ENCODE measurements at places on chromosomes 7 and 10. TPM values are rescaled to one million over a fixed set of nuclear protein-coding genes. Genes with fewer than 3 reads are reported as not detected.

GRCh38 chr10:77400033-77400432 is 237.6 kb downstream of the KCNMA1 start:
- no peaks in the 10 kb centered on the region for H3K36me3 ChIP-seq
- DNase-seq: no peak
- H3K4me3 ChIP-seq: no peak overlapping the region
- no peaks in the 10 kb centered on the region for H3K27me3 ChIP-seq
- no peak overlapping the region for H3K27ac ChIP-seq
- H3K4me1 ChIP-seq: no peaks in the 10 kb centered on the region

- H3K27ac ChIP-seq: peak overlapping the region; percentile 97
- peak overlapping the region; percentile 86 for H3K4me3 ChIP-seq
- peaks cover 33% of the 10 kb centered on the region for H3K4me1 ChIP-seq
- H3K36me3 ChIP-seq: no peaks in the 10 kb centered on the region
- H3K27me3 ChIP-seq: no peaks in the 10 kb centered on the region
- peak; percentile 22 for DNase-seq
These were observed 2.4 kb upstream of the ARID5B start for GRCh38 chr10:61899069-61899531.

DNA sequence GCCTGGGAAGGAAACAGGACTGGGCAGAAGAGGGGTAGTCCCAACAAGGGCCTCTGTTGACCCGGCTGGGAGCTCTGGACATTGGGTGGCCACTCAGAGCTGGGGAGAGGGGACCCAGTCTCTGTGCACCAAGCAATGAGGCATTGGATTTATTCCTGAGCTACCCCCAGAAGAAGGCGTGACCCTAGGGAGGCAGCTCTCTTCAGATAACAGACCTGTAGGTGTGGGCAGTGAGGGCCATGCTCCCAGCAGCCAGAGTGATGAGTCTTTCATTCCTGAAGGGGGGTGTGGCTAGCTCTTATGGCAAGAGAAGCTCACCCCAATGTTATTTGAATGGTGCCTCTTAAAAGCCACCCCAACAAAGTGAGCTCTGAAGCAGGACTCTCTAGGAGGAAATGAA is 20.4 kb downstream of the TEX36 start:
- H3K36me3 ChIP-seq: no peaks in the 10 kb centered on the region
- no peaks in the 10 kb centered on the region for H3K4me1 ChIP-seq
- H3K27me3 ChIP-seq: no peaks in the 10 kb centered on the region
- no peak for DNase-seq

DNA sequence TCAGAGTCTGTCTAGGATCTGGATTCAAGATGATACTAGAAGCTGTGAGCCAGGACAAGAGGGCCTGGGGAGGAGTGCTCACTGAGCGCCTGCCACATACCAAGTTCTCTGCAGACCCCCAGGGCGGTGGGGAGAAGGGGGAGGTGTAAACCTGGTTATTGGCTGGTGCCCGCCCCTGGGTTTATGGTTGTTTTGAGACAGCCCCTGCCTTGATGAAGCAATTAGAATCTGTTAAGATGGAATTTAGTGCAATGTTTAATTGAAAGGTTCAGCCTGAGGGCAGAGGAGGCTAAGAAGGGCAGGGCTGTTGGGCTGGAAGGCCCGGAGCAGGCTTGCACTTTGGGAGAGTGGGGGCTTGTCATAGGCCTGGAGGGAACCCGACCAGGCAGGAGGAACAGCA is 42.7 kb downstream of the PRF1 start:
- DNase-seq: no peak
- no peak overlapping the region for H3K4me3 ChIP-seq
- no peak overlapping the region for H3K27ac ChIP-seq
- no peaks in the 10 kb centered on the region for H3K4me1 ChIP-seq
- no peaks in the 10 kb centered on the region for H3K36me3 ChIP-seq

DNA sequence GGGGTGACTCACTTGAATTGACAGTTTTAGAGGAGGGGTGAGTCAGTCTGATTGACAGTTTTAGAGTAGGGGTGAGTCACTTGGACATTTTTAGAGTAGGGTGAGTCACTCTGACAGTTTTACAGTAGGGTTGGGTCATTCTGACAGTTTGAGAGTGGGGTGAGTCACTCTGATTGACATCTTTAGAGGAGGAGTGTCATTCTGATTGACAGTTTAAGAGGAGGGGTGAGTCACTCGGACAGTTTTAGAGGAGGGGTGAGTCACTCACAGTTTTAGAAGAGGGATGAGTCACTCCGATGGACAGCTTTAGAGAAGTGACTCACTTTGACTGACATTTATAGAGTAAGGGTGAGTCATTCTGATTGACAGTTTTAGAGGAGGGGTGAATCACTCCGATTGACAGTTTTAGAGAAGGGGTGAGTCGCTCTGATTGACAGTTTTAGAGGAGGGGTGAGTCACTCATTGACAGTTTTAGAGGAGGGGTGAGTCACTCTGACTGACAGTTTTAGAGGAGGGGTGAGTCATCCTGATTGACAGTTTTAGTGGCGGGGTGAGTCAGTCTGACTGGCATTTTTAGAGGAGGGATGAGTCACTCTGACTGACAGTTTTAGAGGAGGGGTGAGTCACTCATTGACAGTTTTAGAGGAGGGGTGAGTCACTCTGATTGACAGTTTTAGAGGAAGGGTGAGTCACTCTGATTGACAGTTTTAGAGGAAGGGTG is 595.9 kb downstream of the DNAJB6 start:
- no peak for DNase-seq
- no peaks in the 10 kb centered on the region for H3K36me3 ChIP-seq
- no peak overlapping the region for H3K27ac ChIP-seq
- H3K4me1 ChIP-seq: no peaks in the 10 kb centered on the region
- H3K4me3 ChIP-seq: no peak overlapping the region

DNA sequence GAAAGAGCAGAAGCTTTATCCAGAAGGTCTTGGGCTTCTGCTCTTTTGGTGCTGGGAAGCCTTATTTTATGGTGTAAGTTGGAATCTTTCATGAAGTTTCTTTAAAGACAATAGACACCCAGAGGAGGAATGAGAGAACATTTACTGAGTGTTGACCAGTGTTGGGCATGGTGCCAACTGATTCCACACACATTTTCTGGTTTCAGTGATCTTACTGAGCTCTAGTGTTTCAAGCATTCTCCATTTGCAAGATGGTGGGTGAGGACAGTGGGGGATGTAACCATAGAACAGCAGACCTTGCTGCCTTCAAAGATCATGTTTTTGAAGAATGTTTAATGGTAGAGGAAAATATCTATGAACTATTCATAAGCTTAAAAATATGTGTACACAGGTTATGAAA is 114.6 kb downstream of the LRMDA start:
- DNase-seq: no peak
- H3K27me3 ChIP-seq: no peaks in the 10 kb centered on the region
- no peaks in the 10 kb centered on the region for H3K36me3 ChIP-seq
- H3K27ac ChIP-seq: no peak overlapping the region
- no peaks in the 10 kb centered on the region for H3K4me1 ChIP-seq

- H3K27ac ChIP-seq: no peak overlapping the region
- no peak overlapping the region for H3K4me3 ChIP-seq
- H3K27me3 ChIP-seq: no peaks in the 10 kb centered on the region
- DNase-seq: peak; percentile 70
These were observed 45.6 kb upstream of the SUN1 start for GRCh38 chr7:786472-787255.

- no peaks in the 10 kb centered on the region for H3K4me1 ChIP-seq
- no peak within 1 kb of the TSS for H3K4me3 ChIP-seq
- H3K27me3 ChIP-seq: no peaks in the 10 kb centered on the region
- no peaks in the 10 kb centered on the region for H3K36me3 ChIP-seq
These were observed at the start of gene SLC39A12 for GRCh38 chr10:17951868-17952371. Gene SLC39A12 (plus strand): TSS chr10:17951918. CDS start chr10:17953277, 1,359 bp downstream.

GRCh38 chr10:11176746-11177145 is 159.1 kb downstream of the CELF2 start:
- peaks cover 100% of the 10 kb centered on the region for H3K4me1 ChIP-seq
- DNase-seq: no peak

- no peak overlapping the region for H3K27ac ChIP-seq
- H3K4me3 ChIP-seq: no peak overlapping the region
- H3K4me1 ChIP-seq: no peaks in the 10 kb centered on the region
- H3K27me3 ChIP-seq: no peaks in the 10 kb centered on the region
- H3K36me3 ChIP-seq: no peaks in the 10 kb centered on the region
- no peak for DNase-seq
These were observed 75.7 kb downstream of the CCDC3 start for GRCh38 chr10:12925845-12926244.

DNA sequence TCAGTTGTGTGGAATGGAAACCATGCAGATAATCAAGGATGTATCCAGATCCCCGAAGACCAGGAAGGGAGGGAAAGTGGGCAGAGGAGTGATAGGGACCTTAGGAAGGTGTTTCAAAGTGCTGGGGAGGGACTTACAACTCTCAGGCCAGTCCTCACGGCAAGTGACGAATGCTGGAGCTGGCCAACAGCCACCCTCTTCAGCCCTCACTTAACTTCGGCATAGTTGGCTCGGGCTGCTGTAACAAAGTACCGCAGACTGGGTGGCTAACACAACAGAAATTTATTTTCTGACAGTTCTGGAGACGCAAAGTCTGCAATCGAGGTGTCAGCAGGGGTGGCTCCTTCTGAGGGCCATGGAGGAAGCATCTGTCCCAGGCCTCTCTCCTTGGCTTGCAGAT is 265.9 kb upstream of the YAE1 start:
- no peak for DNase-seq
- no peaks in the 10 kb centered on the region for H3K27me3 ChIP-seq
- no peaks in the 10 kb centered on the region for H3K4me1 ChIP-seq
- no peak overlapping the region for H3K27ac ChIP-seq
- no peak overlapping the region for H3K4me3 ChIP-seq
- H3K36me3 ChIP-seq: no peaks in the 10 kb centered on the region

GRCh38 chr7:140364819-140365218 is 33.5 kb downstream of the SLC37A3 start:
- H3K27ac ChIP-seq: no peak overlapping the region
- no peaks in the 10 kb centered on the region for H3K27me3 ChIP-seq
- DNase-seq: no peak
- no peaks in the 10 kb centered on the region for H3K4me1 ChIP-seq

GRCh38 chr10:84026821-84027257 is 112.5 kb upstream of the GHITM start:
- no peak for DNase-seq
- H3K4me1 ChIP-seq: no peaks in the 10 kb centered on the region
- H3K36me3 ChIP-seq: no peaks in the 10 kb centered on the region
- H3K4me3 ChIP-seq: no peak overlapping the region
- no peak overlapping the region for H3K27ac ChIP-seq

GRCh38 chr10:14705548-14706230 is 69.0 kb downstream of the FAM107B start:
- H3K27ac ChIP-seq: no peak overlapping the region
- no peak overlapping the region for H3K4me3 ChIP-seq
- DNase-seq: peak; percentile 62
- H3K4me1 ChIP-seq: peaks cover 14% of the 10 kb centered on the region
- H3K36me3 ChIP-seq: no peaks in the 10 kb centered on the region

DNA sequence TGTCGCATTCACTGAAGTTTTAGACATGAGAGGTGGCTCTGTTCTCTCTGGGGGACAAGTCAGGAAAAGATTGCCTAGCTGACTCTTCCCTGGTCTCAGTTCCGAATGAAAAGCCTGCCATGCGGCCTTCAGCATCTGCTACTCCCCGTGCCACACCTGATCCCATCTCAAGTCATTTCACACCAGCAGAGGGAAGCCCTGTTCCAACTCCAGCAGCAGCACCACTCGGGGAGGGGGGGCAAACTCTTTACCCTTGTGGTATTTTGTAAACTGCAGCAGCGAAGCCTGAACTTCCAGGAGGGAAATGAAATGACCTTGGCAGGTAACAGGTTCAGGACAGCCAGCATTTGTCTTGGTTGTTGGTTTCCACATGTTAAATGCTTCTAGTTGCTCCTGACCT is 13.8 kb downstream of the LRRC4 start:
- DNase-seq: no peak
- no peak overlapping the region for H3K4me3 ChIP-seq

DNA sequence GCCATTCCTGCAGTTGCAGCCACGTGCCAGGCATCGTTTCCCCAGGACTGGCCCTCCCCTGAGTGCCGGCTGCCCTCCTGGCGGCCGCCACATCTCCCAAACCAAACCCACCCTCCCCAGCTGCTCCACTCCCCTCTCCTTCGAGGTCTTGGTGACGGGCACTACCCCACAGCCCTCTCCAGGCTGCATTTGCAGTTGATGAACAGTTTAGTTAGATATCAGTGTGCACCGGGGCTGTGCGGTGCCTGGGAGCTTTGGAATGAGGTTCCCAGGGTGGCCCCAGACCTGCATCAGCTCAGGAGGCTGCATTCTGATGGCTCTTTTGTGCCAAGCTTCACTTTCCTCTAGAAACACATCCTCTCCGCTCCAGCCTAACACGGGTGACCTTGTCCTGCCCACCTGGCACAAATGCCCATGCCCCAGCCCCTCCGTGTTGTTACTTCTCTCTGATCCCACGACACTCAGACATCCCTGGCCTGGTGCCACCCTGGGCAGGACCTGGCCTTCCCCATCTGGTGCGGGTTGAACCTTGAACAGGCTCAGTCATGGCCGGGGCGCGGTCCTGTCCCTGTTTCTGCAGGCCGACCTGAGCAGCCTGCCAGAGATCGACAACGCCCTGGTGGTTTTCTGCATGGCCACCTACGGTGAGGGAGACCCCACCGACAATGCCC is 14.5 kb downstream of the TMEM120A start:
- no peaks in the 10 kb centered on the region for H3K4me1 ChIP-seq
- no peak overlapping the region for H3K27ac ChIP-seq
- no peak overlapping the region for H3K4me3 ChIP-seq
- H3K27me3 ChIP-seq: no peaks in the 10 kb centered on the region
- H3K36me3 ChIP-seq: peaks cover 38% of the 10 kb centered on the region

DNA sequence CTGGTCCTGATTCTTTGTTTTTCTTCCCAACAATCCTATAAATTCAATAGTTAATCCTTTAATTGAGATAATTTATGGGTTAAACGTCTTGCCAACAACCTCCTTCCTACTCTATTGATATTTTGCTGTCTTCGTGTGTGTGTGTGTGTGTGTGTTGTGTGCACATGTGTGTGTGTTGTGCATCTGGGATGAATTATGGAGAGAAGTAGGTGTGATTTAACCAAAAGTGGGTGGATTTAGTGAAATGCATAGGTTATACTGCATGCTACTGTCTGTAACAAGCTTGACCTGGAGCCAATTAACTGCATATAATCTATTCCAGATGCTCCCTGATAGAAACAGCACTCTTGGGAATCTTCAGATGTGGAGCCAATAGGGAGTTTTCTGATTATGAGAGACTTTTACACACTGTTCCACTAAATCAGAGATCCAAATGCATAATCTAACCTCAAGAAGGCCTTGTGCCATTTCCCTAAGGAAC is 61.2 kb downstream of the SEMA3D start:
- no peaks in the 10 kb centered on the region for H3K4me1 ChIP-seq
- H3K27ac ChIP-seq: no peak overlapping the region
- H3K36me3 ChIP-seq: no peaks in the 10 kb centered on the region
- no peak for DNase-seq

The CRHR2 gene
- total RNA-seq: not detected

The TRPV5 gene
- total RNA-seq: not detected

The TAC1 gene
- not detected for total RNA-seq

The EBF3 gene
- total RNA-seq: 0.07 TPM

The GRB10 gene
- total RNA-seq: not detected

The MTERF1 gene
- 33.7 TPM for total RNA-seq

The HOXA9 gene
- not detected for total RNA-seq

The CFTR gene
- not detected for total RNA-seq

The TMEM178B gene
- 0.96 TPM for total RNA-seq

The ZNF316 gene
- 72.6 TPM for total RNA-seq
